ENCODE measurements at places on chromosomes 11 and 22. TPM values are rescaled to one million over a fixed set of nuclear protein-coding genes. Genes with fewer than 3 reads are reported as not detected.

Gene TMEM126A
- 209 TPM for polyA plus RNA-seq

Gene KCNQ1OT1
- polyA plus RNA-seq, result 0.57 TPM

DNA sequence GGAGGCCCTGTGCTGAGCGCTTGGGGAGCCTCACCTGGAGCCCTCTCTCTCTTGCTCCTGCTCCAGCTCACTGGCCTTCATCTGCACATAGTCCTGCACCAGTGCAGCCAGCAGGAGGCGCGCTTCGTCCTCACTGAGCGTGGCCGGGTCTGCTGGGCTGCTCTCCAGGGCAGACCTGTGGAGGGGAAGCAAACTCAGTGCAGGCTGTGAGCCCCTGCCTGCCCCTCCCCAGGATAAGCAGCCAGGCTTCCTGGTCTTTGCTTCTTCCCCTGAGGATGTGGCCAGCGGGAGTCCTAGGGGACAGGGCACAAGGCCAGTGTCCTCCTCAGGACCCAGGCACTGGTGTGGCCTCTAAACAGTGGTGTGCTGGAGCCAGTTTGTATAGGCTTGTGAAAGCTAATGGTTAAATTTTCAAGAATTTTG is 2.2 kb downstream of the CALCA start:
- peak; percentile 24 for DNase-seq

Gene POU2F3
- not detected for polyA plus RNA-seq

DNA sequence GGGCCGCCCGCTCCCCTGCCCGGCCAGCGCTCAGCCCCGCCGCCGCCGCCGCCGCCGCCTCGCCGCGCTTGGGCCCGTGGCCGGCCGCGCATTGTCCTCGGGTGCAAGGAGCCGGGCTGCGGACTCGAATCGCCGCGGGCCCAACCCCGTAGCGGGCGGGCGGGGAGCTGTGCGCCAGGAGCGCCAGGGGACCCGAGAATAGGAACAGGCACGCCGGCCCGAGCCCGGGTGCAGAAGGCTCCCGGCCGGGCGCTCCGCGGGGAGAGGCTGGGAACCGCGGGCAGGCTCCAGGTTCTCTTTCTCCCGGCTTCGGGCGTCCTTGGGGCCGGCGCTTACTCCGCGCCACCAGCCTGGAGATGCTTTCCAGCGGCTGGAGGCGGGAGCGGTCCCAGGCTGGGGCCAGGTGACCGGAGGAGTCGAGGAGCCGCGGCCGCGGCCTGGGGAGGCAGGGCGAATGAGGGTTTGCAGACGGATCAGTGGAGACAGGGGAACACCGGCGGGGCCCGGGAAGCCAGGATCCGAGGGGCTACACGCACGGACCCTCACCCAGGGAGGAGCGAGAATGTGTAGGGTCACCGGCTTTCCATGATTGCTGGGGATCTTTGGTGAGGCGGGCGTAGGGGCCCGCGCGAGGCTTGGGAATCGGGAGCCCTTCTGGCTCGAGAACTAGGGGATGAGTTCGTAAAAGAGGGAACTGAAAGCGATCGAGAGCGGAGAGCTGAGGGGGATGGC is 726 bp downstream of the PKNOX2 start:
- no peak for DNase-seq

- DNase-seq, result no peak
Measured at GRCh38 chr11:130409594-130410388, 18.6 kb downstream of the ADAMTS8 start.

Gene GPR83
- polyA plus RNA-seq, result 0.04 TPM

Gene BATF2
- polyA plus RNA-seq, result 2.0 TPM

Measured in heart left ventricle (tissue), 16 donors.